ENCODE measurements at places on chromosomes 3 and 15.

DNA sequence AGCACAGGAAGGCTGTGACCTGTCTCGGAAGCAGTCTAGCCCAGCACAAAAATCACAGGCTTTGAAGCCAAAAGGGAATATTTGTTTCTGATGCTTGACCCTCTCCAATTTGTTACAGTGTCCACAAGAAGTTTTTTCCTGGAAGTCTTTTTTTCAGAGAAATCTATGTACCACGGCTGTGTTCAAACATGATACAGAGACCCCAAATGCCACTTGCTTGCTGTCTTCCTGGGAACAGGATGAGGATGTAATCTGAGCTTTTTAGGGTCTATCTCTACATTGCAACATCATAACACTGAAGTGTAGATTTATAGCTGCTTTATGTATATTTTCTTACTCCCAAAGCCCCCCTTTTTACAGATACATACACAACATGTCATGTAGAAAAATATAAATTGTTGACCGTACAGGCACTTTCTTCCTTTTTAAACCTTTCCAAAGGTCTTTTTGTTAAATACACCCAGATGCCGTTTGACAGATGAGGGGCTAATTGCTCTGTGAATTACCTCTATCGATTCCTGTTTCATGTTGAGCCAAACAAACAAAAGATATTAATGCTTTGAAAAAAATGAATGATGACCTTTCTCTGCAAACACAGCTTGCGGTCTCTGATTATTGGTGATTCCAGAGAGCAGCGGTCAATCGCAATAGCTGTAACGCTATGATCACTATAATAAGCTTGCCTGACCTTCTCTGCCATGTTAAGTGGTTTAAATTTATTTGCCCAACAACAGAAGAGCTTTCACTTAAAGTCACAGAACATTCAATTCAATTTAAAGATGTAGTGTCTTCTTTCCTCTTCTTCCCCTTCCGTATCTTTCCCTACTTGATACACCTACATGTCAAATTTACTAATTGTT, 875.9 kb upstream of the NR2F2 start:
- DNase-seq, result no peak

GRCh38 chr3:13346481-13347389, 73.4 kb downstream of the NUP210 start:
- DNase-seq, result peak; percentile 20

DNA sequence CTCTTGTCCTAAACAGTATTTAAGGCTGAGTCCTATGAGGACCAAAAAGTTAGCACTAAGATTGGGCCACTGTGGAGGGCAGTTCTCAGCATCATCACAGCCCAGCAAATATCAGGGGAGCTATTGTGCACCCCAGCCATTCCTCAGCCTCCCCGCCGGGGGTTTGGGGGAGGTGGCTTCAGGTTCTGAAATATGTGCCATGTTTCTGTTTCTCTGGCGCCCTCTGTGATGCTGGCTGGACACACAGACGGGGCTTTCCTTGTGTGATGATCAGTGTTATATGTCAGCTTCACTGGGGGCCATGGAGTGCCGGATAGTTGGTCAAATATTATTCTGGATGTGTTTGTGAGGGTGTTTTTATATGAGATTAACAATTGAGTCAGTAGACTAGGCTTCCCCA, 106.8 kb downstream of the GABRG3 start:
- no peak for DNase-seq

GRCh38 chr15:70524470-70524869, 238.9 kb downstream of the UACA start:
- no peak for DNase-seq

GRCh38 chr15:82315519-82316246, 33.6 kb downstream of the GOLGA6L10 start:
- DNase-seq, result no peak

DNA sequence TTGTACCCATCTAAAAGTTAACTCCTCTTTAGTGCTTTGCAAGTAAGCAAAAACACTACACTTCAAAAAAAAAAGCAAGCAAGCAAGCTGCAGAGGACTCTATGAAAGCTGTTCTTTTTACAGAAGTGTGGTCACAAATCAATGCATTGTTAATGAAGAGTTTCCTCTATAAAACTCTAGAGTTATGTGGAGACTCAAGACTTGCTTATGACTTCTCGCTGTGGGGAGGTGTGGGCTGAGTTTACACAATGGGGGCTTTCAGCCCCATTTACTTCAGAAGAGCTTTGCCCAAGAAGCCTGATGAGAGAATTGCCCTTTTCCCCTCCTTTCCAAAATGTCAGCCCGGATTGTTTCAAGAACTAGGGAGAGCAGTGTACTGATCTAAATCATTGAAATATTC, 144.4 kb downstream of the IGSF11 start:
- no peak for DNase-seq

- DNase-seq, result no peak
Observed at GRCh38 chr3:72606005-72606800, 242.0 kb downstream of the SHQ1 start.

DNA sequence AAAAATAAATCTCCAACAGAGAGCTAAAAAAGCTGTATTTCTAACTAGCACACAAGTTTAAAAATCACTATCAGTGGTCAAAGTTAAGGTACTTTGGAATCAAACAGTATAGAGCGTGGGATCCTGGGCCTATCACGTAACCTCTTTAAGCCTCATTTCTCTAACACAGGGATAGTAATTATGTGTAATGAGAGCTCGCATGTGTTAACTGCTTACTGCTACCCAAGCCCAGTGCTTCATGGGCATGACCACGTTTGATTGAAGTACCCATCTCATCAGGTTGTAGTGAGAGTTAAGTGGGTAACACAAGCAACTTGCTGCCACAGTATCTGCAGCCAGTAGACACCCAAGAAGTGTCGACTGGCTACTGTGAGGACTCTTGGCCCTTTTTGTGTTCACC, 28.2 kb upstream of the NOX5 start:
- no peak for DNase-seq

- no peak for DNase-seq
Observed at GRCh38 chr3:139530717-139531116, 8.8 kb downstream of the RBP1 start.

DNA sequence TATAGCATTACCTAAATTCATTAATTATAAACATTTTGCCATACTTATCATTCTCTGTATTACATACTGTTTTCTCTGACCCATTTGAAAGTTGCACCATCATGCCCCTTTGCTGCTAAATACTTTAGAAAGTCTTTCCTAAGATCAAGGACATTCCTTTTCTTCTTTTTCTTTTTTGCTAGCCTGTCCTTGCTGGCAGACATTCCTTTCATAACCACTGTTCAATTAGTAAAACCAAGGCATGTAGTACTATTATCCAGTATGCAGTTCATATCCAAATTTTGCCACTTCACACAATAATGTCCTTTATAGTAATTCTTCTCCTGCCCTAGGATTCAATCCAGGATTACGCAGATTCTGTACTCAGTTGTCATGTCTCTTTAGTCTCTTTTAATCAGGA, 321.0 kb upstream of the C2CD4B start:
- DNase-seq, result no peak

DNA sequence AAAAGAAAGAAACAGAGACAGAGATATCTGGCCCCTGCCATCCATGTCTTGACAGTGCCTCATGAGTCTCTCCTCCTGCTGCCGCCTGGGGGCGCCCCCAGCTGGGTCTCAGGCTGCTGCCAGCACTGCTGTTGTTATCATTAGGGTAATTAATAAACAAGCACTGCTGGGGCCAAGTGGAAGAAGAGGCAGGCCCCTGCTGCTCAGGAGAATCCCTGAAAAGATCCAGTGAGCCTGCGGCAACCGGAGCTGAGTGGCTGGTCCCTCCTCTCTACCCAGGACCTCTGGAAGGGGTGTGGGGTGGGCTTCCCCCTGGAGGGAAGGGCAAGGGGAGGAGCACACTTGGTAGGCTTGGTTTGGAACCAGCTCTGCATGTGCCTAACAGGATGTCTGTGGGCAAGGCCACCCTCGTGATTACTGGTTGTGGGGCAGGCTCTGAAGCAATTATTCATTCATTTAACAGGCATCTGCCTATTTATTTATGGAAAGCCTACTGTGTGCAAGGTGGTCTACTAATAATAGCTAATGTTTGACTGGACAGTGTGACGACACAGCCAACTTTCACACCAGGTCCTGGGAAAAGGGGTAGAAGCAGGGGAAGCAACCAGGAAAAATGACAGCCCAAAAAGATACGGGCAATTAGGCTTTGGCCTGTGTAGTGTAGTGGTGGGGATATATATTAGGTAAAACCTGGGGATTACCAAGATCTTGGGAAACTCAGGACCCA, 1.2 kb upstream of the TYRO3 start:
- peak; percentile 40 for DNase-seq

DNA sequence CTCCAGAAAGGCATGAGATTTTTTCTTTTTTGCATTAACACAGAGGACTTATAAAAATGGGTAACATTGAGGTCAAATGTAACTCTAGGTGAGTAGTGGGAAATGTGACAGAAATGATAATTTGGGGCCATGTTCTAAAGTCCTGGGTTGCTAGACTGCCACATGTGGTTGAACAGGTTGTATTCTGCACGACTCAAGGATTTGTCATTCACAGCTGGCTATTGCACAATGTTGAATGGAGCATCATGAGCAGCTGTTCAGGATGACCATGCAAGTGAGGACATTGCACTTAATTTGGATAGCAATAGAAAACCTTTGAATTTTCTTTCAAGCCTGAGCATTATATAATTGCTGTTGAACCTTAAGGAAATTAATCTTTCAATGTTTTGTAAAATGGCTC, 396.6 kb downstream of the NAALADL2 start:
- DNase-seq, result no peak

DNA sequence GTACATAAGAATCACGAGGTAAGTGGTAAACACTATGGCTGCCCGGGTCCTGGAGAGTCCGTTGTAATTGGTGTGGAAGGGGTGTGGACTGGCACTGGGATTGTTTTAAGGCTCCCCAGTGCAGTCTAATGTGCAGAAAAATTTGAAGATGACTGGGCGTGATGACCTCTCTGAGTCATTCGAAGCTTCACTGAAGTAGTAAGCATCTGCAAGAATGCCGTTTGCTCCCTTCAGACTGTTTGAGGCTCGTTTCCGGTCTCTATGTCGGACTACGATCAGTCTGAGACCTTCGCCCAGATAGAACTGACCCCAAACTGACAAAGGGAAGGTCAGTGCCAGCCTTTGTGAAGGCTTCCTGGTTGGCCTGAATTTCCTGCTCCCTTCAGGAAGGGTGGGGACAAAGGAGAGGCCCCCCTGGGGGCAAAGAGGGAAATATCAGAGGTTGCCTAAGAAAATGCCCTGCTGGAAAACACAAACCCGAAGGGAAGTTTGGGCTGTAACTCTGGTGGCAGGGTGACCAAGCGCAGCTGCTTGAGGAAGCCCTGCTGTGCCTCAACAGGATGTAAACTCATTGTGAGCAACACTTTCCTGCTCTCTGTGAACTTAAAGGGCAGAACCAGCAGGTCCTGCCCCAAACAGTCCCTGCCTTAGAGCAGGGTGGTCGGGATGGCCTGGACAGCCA, 34.6 kb downstream of the BTD start:
- DNase-seq, result no peak

GRCh38 chr3:125431912-125432790, 57.0 kb upstream of the ZNF148 start:
- DNase-seq, result no peak

DNA sequence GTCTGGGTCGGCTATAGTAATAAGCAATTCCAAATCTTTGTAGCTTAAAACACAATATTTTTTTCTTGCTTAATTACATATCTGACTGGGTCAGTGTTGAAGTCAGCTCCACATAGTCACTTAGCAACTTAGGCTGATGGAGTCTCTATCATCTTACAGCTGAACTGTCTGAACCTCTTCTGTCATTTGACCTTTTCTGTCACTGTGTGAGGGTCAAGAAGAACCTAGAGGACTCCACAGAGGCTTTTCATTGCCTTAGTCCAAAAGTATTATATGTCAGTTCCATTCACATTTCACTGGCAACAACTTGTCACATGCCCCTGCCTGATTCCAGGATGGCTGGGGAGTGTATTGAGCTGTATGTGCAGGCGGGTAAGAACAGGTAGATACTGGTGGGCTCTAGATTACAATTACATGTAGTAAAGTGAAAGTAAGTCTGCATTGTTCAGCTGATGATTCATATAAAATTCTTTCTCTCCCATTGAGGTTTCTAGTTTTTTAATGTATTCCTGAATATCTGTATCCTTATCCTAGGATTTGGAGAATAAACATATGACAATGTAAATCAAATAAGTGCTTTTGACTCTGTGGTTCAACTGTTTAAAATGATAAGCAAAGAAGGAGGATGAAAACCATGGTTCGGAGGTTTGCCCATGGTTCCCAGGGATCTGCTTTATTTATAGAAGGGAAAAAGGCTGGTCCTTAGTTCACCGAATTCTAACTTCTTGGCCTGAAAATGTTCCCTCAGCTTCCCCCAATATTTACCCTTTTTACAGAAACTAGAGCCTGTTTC, 5.8 kb upstream of the ARPP21 start:
- DNase-seq, result no peak

All from stimulated activated CD8-positive, alpha-beta memory T cell treated with anti-CD3 and anti-CD28 coated beads, Interleukin-4, amount 100 ng/mL, for 4 hours (primary cell).